Mucosa of descending colon (tissue), 3 donors: ENCODE measurements at places on chromosomes 7 and 10. TPM values are rescaled to one million over a fixed set of nuclear protein-coding genes. Genes with fewer than 3 reads are reported as not detected.

Gene SLC39A12
- total RNA-seq: 0.14 TPM

Gene H2BK1
- total RNA-seq: not detected

Gene FGL2
- 60.2 TPM for total RNA-seq

Gene AOAH
- total RNA-seq: 28.8 TPM

Gene KAZALD1
- total RNA-seq: 16.7 TPM

Gene CACNB2
- 26.2 TPM for total RNA-seq

Gene KCNMA1
- total RNA-seq: 312 TPM

DNA sequence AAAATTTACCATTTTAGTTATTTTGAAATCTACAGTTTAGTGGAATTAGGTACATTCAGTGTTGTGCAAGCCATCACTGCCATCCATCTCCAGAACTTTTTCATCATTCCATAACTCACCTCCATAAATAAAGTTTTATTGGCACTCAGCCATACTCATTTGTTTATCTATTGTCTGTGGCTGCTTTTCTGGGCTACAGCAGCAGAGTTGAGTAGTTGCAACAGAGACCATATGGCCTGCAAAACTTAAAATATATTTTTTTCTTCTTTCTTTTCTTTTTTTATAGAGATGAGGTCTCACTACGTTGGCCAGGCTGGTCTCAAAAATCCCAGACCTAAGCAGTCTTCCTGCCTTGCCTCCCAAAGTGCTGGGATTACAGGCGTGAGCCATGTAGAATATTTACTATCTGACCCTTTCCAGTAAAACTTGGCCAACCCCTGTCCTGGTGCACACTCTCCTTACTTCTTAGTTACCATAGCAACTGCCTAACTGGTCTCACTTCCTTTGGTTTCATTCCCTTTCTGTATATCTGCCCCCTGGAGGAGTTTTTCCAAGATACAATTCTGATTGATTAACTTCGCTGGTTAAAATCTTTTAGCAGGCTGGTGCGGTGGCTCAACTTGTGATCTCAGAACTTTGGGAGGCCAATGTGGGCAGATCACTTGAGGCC lies 133.2 kb downstream of the CUX1 start:
- DNase-seq: no peak

GRCh38 chr7:6533893-6534495 lies 17.3 kb downstream of the GRID2IP start:
- DNase-seq: peak; percentile 19

- peak; percentile 28 for DNase-seq
Measured at GRCh38 chr10:132506711-132507408, 30.7 kb upstream of the INPP5A start.

GRCh38 chr10:110170142-110170971 lies 37.0 kb upstream of the MXI1 start:
- no peak for DNase-seq

GRCh38 chr7:134701272-134701671 lies 54.6 kb downstream of the BPGM start:
- DNase-seq: no peak

DNA sequence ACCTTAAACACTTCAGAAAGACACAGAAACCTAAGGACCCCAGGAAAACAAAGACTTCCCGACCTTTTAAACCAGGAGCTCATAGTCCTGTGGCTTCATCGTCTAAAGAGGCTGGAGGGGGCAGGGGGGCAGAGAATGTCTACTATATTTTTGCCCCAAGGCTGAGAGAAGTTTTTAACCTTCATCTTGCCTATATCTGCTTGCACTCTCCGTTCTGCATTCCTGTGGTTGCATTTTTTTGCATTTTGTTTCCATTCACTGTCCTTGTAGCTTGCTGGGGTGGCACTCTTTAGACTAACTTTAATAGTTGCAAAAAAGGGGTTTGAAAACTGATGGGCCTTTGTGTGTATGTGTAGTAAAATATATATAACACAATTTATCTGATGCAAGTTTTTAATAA lies 23.7 kb downstream of the PRKAR2B start:
- no peak for DNase-seq

- DNase-seq: no peak
Measured at GRCh38 chr10:66102756-66103155, 823.1 kb upstream of the LRRTM3 start.

DNA sequence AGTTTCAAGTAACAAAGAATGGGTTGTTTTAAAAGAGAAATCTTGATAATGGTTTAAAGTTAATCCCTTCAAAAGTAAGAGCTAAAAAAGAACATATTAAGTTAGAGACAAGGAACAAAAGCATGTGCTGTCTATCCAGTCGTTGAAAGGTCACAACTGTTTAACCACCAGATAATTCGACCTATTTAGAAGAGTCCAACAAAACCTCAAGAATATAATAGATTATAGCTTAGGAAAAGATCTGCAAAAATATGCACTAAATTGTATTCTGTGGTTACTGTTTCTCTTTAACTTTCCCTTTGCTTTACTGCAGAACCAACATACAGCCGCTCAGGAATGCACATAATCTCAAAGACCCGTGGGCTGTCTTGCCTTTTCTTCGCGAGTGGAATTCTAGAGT lies 74.9 kb downstream of the PCGF5 start:
- DNase-seq: no peak

DNA sequence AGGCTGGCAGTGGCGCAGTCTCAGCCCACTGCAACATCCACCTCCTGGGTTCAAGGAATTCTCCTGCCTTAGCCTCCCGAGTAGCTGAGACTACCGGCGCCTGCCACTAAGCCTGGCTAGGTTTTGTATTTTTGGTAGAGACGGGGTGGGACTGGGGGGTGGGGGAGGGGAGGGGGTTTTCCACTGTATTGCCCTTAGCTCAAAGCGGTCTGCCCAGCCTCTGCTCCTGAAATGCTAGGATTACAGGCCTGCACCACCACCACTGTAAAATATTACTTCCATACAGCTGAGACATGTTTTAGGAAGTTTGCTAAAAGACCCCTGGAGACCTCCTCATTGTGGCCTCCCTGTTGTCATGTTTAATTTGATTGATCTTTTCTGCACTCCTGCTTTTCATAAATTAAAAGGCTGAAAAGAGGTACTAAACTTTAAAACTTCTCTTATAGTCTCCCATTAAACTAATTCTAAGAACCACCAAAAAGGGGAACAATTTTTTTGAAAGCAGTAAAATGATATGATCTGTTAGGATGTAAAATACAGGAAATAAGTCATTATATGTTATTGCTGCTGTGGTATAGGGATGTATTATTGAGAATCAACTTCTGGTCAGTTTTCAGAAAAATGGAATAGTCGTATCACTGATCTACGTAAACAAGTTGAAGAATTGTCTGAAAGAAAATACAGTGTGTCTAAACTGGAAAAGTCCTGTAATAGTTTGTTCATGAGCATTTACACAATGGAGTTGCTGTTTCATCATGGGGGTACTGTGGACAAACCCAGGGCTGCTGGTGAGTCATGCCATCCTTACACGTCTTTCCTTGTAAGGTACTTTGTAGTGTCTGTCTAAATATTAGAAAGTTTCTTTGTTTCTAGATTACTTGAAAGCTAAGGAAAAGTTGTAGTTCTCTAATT lies 72.9 kb upstream of the TMEM248 start:
- DNase-seq: no peak

GRCh38 chr7:18393465-18394118 lies 102.0 kb upstream of the HDAC9 start:
- no peak for DNase-seq

DNA sequence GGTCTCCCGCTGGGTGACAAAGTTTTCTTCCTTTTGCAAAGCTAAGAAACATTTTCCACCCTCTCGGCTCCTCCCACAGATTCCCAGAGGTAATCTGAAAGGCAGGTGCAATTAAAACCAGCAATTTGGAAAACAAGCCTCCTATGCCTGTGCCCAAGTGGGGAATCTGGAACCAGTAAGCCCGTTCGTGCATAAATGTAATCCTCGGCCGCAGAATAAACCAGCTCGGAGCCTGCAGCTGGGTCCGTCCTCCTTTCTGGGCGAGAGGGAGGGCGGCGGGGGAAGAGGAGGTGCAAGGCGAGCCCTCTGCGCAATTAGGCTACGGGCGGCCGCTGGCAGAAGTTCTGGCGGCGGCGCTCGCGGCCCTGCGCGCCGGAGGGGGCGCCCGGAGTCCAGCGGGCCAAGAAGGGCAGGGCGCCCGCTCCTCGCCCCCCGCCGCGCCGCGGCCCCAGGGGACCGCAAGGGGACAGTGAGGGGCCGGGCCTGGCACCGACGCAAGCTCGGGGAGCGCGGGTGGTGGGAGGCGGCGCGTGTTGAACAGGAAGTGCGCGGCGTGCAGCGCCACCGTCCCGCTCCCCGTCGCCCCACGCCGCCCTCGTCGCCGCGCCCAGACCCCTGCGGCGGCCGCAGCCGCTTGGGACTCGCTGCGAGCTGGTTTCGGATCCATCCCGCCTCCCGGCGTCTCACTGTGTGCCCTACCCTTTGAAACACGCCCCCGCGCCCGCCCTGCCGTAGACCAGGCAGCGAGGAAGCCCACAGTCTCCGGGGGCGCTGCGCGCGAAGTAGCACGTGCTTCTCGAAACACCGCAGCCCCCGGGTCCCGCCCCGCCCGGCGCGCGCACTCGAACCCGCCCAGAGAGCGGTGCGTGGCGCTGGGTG lies at the start of gene PRKAG2:
TSS of gene PRKAG2 (minus strand) at position 217 of the 879 bp plus-strand sequence. CDS start 495 bp downstream, outside the sequence.
- peak; percentile 82 for DNase-seq

DNA sequence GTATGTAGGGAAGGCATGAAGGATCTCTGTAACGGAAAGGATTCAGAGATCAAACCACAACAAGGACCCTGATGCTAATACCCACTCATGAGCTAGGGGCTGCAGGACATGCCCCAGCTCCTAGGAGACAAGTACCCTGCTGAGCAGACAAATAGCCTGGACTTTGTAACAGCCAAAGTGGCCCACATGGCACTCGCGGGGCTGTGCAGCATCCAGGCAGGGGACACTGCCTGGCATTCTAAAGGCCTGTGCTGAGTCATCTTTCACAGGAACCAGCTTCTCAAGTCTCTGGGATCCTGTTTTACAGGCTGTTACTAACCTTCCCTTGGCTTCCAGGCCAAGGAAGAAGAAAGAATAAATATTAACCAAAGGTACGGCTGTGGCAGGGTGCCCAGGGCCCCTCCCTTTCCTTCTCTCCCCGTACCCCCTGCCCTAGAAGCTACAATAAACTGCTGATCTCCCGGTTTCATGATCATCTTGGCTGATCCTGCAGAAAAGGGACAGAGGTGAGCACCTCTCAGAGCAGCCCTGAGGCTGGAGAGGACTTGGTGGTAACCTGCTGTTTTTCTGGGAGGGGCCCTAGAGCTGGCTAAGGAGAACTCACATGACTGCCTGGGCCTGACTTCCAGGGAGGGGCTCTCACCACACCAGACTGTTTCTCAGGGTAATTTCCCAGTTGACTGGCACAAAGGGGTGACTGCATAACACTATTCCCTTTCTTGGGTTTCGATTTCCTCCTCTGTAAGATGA lies 4.2 kb upstream of the RPEL1 start:
- DNase-seq: peak; percentile 83

DNA sequence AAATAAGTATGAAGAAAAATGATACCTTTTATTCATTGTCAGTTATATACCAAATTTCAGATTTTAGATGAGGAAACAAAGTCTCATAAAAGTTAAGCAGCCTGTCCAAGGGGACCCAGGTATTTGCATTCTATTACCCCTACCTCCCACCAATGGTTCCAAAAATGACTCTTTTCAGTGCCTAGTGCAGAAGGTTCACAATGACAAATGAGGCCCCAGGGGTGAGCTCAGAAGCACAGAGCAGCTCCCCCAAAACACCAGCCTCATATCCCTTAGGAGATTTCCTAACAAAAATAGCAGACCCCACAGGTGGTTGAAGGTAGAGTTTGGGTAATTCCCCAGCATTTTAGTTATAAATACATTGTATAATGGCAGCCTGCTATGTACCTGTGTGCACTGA lies 168.6 kb downstream of the REEP3 start:
- no peak for DNase-seq

DNA sequence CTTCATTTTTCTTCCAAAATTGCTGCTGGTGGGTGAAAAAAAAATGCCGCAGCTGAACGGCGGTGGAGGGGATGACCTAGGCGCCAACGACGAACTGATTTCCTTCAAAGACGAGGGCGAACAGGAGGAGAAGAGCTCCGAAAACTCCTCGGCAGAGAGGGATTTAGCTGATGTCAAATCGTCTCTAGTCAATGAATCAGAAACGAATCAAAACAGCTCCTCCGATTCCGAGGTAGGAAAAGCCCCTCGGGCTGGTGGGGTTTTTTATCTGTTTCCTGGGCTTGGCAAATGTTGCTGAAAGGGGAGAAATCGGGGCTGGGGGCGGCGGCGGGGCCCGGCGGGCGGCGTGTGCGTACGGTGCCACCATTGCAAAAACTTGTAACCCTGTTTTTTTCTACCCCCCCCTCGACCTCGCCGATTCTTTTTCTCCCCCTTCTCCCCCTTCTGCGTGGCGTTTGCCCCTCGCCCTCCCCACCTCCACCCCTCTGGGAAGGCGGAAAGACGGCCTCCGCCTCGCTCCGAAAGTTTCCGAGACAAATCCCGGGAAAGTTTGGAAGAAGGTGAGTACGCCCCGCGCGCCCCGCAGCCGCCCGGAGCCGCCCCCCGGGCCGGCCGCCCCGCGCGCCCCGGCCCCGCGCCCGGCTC lies 789 bp downstream of the TCF7L2 start:
- DNase-seq: no peak

DNA sequence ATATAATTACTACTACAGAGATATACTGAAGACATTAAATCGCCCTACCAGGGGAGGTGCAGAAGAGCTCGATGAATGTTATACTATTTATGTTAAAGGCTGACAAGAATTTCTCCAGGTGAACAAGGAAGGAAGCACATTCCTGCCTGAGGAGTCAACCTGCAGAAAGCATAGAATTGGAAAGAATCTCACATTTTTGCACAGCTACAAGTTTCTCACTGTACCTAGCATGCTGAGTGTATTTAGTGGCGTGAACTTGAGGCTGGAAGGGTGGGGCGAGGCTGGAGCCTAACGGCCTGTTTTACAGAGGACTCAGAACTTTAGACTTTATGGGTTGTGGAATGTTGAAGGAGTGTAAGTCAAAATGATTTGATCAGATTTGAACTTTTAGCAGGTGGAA lies 373.6 kb upstream of the LRGUK start:
- peak; percentile 23 for DNase-seq
